ENCODE measurements at places on chromosomes 2 and 18.

- no peak for DNase-seq
Measured at GRCh38 chr2:49702740-49703139, 548.4 kb upstream of the FSHR start.

DNA sequence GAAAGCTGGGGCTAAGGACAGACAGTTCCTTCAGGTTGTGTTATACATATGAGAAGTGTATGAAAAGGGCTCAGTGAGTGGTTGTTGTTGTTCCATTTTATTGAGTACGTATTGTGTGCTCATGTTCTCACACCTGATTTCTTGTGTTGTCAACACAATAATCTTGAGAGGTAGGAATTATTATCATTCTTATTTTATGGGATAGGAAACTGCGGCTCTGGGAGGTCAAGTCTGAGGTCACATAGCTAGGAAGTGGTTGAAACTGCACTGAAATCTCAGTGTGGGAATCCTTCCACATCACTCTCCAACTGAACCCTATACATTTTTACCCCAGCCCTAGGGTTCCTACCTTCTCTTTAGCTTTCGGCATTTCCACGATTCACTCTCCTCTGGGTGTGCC, 124.2 kb upstream of the CXCR4 start:
- DNase-seq, result no peak

DNA sequence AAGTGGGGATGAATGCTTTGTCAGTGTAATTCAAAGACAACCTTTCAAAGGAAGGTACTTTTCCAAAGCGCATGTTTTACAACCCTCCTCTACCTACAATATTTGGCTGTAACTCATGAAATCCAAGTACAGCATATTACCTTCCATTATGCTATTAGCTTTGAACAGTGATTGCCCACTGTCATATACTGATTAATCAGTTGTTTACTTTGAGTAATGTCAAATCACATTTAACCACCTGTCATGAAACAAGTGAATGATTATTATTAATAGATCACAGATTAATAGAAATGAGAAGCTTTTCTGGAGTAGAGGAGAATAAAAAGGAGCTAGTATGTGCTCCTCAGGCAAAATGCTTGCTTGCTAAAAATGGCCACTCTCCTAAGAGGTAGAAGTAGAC, 150.5 kb upstream of the SMAD7 start:
- DNase-seq, result no peak

DNA sequence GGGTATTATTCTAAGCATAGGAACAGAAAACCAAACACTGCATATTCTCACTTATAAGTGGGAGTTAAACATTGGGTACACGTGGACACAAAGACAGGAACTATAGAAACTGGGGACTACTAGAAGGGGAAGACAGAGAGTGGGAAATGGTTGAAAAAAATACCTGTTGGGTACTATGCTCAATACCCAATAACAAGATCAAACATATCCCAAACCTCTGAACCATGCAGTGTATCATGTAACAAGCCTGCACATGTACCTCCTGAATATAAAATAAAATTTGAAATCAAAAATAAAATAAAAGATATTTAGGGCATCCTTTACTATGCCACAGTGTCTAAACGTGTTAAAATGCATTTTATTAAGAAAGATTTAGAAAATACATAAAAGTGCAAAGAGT, 221.0 kb upstream of the TFPI start:
- no peak for DNase-seq

DNA sequence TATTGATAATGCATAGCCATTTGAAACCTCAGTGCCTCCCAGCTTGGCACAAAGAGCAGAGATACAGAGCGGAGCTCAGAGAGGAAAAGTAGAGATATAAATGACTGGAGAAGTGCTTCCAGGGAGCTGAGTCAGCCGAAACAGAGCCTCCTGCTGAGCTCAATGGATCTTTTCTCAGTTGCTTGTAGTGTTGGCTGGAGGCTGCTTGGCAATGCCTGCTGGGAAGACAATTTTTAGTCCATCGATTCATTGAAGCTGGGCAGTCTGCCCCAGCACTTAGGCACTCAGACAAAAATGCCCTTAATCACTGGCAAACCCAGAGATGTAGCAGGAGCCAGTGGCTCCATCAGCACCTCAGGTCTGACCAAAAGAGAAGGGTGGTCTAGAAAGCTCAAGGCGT, 81.3 kb upstream of the SETBP1 start:
- no peak for DNase-seq

DNA sequence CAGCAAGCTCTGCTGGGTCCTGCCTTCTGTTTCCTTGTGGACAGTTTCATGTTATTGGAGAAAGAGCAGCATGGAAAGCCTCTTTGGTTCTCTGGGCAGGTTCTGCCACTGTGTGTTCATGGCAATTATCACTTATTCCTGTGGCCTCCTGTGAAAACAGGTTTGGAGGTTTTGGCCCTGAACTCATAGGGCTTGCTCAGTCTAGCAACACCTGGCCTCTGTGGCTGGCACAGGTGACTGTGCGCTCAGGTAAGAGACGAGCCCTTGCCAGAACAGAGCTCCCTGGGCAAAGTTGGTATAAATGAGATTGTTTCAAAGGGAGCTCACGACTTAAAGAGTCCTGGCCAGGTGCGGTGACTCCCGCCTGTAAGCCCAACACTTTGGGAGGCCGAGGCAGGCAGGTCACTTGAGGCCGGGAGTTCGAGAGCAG, 5.7 kb downstream of the CEP68 start:
- DNase-seq, result no peak

DNA sequence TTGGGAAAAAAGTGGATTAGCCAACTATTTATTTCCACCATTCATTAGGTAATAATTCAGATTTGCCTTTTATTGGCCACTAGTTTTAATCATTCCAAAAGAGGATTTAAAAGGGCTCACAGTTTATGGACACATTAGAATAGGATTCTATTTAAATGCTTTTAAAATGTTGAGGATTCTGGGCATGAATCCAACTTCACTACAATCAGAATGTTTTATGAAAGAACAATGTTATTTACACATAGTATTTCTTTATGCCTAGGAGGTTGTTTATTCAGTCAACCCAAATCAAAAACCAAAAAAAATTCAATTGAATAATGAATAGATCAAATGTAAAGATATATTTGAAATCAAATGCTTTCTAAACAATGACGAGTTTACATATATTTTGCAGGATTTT, 232.2 kb downstream of the GULP1 start:
- DNase-seq, result no peak
